Epithelial cell of proximal tubule (primary cell): ENCODE measurements at places on chromosomes 11 and 22. TPM values are rescaled to one million over a fixed set of nuclear protein-coding genes. Genes with fewer than 3 reads are reported as not detected.

GRCh38 chr22:28813772-28814518, 13.6 kb upstream of the XBP1 start:
- DNase-seq: no peak

GRCh38 chr22:38401336-38402084, 53.5 kb downstream of the KCNJ4 start:
- DNase-seq: no peak

DNA sequence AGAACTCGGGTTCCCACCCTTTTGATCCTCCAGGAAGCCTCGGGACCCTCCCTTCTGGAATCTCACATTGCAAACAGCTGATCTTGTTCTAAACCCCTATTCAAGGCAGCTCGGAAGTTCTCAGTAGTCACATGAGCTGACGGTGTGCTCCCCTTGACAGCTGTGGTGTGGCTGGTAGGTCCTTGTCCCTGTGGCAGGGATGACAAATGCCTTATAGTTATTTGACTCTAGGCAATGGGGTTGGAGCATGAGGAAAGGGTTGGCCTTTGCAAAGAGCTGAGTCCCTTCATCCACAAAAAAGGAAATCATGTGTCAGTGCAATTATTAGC, 23.6 kb downstream of the EIF4G2 start:
- DNase-seq: no peak

- DNase-seq: no peak
These were observed 40.3 kb downstream of the BCL2L13 start for GRCh38 chr22:17678817-17679385.

GRCh38 chr11:68692115-68692514, 7.8 kb downstream of the GAL start:
- no peak for DNase-seq

GRCh38 chr22:49930596-49931412, 12.4 kb downstream of the CRELD2 start:
- no peak for DNase-seq

GRCh38 chr11:18727479-18728236, 1.7 kb upstream of the IGSF22 start:
- no peak for DNase-seq

- DNase-seq: no peak
These were observed 1.9 kb upstream of the DGAT2 start for GRCh38 chr11:75766443-75767227.

DNA sequence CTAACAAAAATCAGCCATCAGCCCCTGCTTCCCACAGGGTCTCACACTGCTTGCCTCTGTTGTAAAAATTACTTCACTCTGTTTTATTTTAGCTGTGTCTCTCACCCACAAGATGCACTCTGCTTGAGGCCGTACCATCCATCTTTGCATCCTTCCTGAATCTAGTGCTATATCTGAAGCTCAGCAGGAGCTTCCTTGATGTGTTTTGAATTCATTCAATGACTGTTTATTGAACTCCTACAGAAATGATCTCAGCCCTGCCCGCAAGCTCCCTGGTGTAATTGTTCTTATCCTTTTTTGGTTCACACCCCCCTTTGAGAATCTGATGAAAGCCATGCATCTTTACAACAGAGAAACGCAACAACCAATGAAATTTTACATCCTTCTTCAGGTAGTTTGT, 310.2 kb upstream of the ZC3H12C start:
- DNase-seq: no peak

- no peak for DNase-seq
These were observed 39.0 kb downstream of the TBX1 start for GRCh38 chr22:19799322-19800190.

DNA sequence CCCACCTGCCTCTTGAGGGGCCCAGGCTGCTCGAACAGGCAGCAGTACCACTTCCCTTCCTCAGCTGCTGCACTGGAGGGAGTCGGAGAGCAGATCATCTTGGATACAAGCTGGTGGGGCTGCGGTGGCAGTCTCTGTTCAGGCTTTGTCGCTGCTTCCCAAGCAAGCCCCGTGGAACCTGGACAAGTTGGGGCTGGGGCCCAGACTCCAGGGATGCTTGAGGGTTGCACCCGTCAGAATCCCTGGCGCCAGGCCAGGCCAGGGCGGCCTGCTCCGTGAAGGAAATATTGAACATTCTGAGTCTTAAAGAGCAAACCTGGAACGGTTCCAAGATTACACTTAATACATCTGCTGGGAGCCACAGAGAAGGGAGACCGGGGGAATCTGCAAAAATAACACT, 310.1 kb upstream of the SORL1-AS1 start:
- DNase-seq: no peak

Gene SLC1A2
- total RNA-seq: under 0.01 TPM in 1 of 2 replicates, not detected in the other

Gene ISX
- not detected in 2 replicates for total RNA-seq

Gene KCNA4
- not detected in 2 replicates for total RNA-seq

Gene WEE1
- 61.2 and 105 TPM in 2 replicates for total RNA-seq

Gene C11orf42
- not detected in 2 replicates for total RNA-seq

Gene TSPAN32
- not detected in 2 replicates for total RNA-seq
